ENCODE measurements at places on chromosomes 4 and X.
A peak's percentile ranks its signal among the peaks of the same experiment; 100 is the strongest.

GRCh38 chr4:135672202-135672601 is 1470.6 kb upstream of the PABPC4L start:
- no peak for DNase-seq

- no peak for DNase-seq
These were observed 20.7 kb downstream of the MFAP3L start for GRCh38 chr4:170005472-170005871.

GRCh38 chrX:133921086-133921485 is 64.3 kb downstream of the GPC3 start:
- DNase-seq, result no peak

DNA sequence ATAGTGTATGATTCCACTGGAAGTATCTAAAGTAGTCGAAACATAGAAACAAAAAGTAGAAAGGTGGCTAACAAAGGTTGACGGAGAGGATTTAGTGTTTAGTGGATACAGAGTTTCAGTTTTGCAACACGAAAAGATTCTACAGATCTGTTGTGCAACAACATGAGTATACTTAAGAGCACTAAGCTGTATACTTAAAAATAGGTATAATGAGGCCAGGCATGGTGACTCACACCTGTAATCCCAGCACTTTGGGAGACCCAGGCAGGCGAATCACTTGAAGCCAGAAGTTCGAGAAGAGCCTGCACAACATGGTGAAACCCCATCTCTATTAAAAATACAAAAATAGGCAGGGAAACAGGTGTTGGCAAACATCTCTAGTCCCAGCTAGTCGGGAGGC is 7.9 kb upstream of the ATRX start:
- DNase-seq, result no peak

GRCh38 chrX:97006167-97006566 is 122.5 kb downstream of the RPA4 start:
- no peak for DNase-seq

- DNase-seq, result no peak
These were observed 29.2 kb downstream of the ARSJ start for GRCh38 chr4:113950207-113950606.

DNA sequence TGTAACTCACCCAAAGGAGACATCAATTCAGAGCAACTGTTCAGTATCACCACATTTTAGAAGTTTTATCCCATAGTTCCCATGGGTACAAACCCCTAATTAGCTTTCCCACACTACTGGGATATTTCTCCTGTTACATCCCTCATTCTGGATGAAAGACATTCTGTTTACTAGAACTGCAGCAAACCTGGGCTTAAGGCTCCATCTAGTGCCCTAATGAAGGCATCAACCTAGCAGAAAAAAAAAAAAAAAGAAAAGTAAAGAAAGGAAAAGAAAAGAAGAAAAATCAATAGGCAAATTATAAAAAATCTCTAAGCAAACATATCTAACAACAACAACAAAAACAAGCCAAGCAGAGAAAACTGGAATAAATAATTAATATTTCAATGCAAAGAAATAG is 133.7 kb upstream of the CPXCR1 start:
- DNase-seq, result no peak

DNA sequence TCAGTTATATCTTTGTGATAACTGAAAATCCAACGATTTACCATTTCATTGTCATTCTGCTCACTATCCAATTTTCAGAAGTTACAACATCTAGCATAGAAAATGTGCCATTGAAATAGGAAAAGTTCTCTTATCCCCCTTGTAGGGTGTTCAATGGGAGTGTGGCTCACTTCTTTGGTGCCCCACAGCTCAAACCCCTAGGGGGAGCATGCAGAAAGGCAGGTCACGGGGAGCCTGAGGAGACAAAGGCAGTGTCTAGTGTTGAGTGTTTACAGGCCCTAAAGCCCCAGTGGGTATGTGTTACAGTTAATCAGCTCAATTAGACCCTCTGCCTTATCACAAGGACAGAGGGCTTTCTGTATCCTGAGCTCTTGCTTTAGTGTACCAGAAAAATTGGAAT is 243.4 kb upstream of the GRID2 start:
- DNase-seq, result no peak

DNA sequence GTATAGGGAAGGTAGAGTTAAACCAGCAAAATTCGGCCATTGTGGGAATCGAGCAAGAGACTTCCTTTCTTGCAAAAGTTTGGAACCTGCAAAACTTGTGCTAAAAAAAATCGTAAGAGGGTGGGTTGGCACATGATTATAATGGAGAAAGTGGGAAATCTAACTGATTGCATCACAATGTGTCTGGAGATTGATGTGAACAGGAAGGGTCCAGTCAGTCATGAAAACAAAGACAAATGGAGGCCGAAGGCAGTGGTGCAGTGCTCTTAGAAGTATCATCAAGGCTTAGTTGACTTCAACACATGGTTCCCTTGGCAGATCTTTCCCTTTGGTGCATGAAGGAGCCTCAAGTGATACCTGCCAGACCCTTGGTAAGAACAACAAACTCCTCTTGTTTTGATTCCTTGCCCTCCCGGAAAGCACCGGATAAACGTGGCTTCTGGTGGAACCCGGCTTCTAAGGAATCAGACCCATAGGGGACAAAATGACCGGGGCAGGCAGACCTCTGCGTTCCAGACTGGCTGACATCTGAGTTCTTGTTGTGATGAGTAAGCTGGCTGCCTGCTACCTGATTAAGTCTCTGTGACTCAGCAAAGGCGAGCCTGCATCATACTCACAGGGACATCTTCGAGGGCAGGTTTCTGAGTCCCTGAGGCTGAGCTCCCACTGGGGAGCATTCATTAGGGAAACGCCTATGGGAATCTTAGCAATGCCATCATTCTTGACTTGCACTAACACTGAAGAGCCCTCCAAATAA is 87.7 kb upstream of the MAP3K15 start:
- DNase-seq, result no peak

GRCh38 chrX:87063642-87064041 is 454.0 kb upstream of the KLHL4 start:
- DNase-seq, result no peak

DNA sequence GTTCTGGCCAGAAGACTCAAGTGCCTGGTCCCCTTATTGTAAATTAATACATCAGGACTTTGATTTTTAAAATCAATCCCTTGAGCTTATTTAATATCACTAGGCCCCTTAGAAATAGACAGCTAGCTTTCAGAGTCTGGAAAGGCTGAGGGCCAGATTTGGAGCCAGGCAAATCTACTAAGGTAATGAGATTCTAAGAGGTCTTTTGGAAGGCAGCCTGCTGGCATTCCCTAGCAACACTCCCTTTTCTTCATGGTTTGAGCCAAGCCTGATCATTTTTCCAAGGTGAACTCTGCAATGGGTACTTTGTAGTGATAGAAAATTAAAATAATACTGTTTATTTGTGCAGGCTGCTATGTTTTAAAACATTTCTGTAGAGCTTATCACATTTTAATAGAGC is 378.5 kb downstream of the FAT4 start:
- DNase-seq, result no peak

DNA sequence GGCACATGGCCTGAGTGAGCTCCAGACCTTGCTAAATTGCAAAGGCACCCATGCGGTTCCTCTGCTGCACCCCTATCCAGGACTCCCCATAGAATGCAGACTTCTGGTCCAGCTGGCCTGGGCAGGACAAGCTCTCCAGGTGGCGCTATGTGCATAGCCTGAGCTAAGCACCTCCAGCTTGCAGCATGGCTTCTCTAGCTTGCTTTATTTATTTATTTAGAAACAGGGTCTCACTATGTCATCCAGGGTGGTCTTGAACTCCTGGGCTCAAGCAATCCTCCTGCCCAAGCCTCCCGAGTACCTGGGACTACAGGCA is 5.5 kb upstream of the WFS1 start:
- DNase-seq, result no peak

DNA sequence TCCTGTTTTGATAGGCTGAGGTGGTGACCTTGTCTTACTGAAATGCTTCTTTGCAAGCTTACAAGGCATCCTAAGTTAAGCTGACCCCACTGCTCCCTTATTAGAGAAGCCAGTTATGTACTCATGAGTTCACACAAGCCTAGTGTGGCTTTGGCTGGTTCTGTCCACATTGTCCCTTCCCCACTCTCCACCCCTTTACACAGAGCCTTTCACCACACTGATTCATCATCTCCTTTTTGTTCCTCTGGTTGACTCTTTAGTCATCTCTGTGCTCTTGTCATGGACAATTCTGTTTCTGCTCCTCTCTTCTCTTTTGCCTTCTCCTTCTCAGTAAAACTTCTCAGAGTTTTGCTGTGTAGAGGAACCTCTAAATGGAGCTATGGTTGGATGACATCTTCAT is 4.9 kb downstream of the CHRNA9 start:
- DNase-seq, result no peak

GRCh38 chrX:13748486-13748885 is 13.9 kb downstream of the OFD1 start:
- DNase-seq, result no peak

GRCh38 chr4:25358515-25359275 is 18.4 kb upstream of the ANAPC4 start:
- no peak for DNase-seq

- DNase-seq, result no peak
These were observed 76.4 kb downstream of the RAPGEF2 start for GRCh38 chr4:159178979-159179969.

DNA sequence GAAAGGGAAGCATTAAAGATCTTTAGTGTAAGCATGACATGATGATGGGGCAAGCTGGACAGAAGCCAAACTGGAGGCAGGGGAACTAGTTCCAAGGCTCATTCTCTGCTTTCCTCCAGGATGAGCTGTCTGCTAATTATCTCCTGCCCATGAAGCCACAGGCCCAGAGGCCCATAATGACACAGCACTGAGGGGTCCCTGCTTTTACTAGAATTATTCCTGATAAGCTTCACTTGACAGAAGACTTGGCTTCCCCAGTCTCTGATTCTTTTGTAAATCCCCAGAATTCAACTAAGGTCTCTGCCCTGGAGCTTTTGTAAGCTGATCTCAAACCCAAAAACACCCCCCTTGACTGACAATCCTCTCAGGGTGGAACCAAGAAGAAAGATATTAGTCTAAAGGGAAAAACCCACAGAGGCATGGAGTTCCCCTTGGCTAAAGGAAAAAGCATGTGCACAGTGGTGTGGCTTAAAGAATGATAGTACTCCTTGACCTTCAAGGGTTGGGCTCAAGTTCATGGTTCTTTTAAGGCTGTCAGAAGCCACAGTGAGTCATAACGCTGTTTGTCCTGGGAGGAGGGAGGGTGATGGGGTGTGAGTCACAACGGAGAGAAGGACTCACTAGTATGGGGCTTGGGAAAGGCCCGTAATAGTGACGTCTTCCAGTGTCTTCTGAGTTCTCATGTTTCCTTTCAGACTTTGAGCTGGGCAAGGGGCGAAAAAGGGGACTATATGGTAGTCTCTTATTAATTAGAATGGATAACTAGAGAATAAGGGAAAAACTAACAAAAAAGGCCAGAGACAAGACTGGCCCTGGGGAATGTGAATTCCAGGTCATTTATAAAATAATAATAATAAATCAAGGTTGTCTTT is 146.0 kb upstream of the CPEB2 start:
- DNase-seq, result peak; percentile 100

DNA sequence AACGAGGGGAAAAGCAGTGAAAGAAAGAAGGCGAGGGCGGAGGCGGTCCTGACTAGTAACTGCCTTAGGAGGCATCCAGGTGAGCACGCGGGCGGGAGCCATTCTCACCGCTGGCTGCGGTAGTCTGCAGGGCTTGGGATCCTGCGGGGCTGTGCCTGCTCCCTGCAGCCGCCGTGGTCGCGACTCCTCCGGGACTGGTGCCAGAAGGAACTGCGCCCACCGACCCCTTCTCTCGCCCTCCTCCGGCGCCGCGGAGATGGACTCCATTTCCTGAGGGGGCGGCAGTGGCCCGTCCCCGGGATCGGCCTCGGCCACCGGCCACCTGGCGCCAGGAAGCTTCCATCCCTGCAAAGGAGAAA is 543 bp downstream of the NFXL1 start:
- no peak for DNase-seq

DNA sequence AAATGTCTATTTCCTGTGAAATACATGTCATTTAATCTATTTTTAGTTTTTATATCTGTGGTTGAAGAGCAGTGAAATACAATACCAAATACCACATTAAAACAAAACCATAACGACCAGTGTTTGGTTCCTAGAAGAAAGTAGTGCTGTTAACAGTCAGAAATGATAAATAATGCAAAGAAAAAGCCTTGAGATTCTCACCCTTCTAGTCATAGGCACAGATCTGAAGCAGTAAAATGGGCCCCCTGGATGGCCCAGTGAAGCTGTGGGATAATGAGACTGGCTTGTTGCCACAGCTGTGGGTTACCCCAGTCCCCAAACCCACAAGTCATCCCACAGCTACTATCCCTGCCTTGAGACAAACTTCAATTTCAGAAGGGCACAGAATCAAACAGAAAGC is 137.3 kb upstream of the RPL34 start:
- DNase-seq, result no peak

GRCh38 chr4:124873361-124874171 is 161.0 kb upstream of the ANKRD50 start:
- no peak for DNase-seq

- no peak for DNase-seq
These were observed 46.9 kb upstream of the SLC25A4 start for GRCh38 chr4:185096032-185096653.

GRCh38 chr4:4663028-4663427 is 121.2 kb upstream of the STX18 start:
- DNase-seq, result peak; percentile 18

DNA sequence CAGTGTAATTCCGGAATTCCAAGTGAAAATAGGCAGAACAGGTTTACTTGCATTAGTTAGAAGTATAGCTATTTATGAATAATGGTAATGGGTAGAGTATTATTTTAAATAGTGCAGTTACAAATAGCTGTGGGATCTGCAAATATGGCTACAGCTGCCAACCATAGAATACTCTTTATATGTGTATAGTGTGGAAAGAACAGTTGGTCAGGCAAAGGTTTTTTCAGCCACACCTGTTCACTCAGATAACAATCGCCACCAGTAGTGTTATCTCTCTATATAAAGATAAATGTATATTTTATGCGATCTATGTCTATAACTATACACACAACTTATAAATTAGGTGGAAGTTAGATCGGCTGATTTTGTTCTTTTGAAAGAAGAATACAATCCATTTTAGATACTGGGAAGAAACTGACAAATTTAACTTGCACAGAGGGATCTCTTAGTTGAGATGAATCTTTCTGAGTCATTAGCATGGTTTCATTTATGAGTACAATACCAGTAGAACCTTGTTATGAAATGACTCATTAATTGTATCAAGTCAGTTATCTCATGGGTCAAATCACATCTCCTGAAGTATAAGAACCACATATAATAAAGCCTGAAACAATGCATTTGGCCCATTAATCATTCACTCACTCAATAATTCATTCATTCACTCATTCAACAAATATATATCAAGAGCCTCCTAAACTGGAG is 100.9 kb upstream of the NR3C2 start:
- DNase-seq, result no peak

DNA sequence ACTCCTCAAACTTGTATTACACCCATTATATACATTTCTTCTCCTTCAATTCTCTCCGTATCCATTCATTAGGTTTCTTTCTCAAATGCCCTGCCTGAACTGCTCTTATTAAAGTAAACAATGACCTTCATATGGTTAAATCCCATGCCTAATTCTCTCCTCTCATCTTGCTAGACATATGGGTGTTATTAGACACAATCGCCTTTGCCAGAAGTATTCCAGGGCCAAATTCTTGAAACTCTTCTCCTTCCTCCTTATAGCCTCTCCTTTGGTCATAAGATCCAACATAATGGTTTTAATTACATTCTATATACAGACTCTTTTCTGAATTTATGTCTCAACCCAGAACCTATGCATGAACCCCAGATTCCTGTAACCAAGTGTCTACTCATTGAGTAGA is 4.8 kb downstream of the ANXA10 start:
- DNase-seq, result no peak
